LoVo (cell line): ENCODE measurements at places on chromosomes 16 and 17.

DNA sequence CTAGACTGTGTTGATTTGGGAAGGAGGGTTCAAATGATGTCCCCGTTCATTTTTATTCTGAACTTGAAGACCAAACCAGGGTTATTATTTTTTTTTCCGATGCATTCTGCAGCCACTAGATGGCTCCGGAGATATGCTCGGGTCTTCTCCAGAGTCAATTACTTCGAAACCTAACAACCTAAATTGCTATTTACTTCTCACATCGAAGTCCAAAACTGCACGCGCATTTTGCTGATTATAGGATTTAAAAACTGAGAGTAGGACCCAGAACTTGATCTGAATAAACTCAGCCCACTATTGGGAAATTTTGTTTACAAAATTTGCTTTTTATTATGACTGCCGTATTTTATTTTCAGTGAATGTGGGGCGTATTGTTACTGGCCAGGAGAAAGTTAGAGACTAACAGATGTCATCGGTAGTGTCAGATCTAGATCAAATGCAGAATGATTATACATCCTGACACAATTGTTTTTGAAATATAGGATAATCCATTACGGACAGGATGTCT lies 263.8 kb downstream of the HS3ST3A1 start:
- peak; percentile 54 for DNase-seq

DNA sequence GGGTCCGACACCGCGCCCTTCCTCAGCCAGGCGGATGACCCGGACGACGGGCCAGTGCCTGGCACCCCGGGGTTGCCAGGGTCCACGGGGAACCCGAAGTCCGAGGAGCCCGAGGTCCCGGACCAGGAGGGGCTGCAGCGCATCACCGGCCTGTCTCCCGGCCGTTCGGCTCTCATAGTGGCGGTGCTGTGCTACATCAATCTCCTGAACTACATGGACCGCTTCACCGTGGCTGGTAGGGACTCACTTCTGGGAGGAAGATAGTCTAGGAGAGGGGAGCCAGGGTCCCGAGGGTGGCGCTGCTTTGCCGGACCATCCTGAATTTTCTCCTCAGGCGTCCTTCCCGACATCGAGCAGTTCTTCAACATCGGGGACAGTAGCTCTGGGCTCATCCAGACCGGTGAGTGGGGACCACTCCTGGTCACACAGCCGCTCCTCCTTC lies 601 bp downstream of the SPNS1 start:
- no peak for DNase-seq

DNA sequence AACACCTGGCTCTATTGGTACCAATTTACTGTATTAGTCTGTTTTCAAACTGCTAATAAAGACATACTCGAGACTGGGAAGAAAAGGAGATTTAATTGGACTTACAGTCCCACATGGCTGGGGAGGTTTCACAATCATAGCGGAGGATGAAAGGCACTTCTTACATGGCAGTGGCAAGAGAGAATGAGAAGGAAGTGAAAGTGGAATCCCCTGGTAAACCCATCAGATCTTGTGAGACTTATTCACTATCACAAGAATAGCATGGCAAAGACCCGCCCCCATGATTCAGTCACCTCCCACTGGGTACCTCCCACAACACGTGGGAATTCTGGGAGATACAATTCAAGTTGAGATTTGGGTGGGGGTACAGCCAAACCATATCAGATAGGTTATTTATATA lies 22.6 kb upstream of the GOSR1 start:
- no peak for DNase-seq

DNA sequence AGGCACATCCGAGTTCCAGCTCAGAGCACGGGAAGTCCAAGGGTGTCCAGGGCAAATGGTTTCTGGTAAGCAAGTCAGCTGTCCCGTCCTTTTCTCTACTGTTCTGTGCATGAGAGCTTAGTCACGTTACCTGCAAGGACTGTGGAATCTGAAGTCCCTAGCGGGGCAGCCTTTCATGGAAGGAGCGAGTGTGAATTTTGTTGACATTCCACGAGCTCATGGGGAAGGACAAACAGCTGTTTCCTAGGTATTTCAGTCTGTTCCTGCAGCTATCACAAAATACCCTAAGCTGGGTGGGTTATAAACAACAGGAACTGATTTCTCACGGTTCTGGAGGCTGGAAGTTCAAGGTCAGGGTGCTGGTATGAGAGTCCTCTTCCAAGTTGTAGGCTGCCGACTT lies 109.2 kb downstream of the SDR42E1 start:
- no peak for DNase-seq

DNA sequence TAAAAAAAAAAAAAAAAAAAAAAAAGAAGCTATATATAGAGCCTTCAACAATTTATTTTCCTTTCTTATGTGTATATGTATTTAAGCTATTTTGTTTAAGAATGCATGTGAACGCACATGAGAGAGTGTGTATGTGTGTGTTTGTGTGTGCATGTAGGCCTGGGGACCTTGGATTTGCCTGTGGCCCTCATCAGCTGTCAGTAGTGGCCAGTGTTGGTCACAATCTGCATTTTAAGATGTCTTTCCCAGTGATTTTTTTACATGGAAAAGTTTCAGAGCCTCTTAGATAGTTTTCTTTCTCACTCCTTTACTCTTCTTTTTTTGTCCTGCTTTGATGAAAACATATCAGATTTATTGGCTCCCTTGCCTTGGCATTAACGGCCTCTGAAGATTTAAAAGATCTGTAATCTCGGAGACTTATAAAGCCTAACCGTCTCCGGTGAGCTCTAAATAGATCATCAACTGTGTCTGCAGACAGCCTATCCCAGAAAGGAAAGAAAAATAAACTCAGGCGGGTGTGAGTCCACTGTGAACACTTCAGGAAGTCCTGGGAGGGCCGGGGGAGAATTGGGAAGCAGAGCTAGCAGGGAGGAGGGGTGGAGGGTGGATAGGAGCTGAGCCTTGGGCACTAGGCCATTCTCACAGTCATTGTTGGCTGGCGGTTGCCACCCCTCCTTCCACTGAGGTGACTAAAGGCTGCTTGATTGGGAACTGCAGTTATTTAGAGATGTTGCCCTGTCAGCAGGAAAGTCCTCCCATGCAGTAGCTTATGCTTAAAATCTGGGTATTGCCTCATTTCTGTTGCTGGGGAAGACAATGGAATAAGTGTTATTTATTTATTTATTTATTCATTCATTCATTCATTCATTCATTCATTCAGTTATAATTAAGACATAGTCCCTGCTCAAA lies 86.8 kb downstream of the WWP2 start:
- no peak for DNase-seq

- no peak for DNase-seq
Observed at GRCh38 chr17:59828478-59828760, 64.3 kb downstream of the TUBD1 start.

- DNase-seq = no peak
Observed at GRCh38 chr17:81116704-81117103, 48.6 kb upstream of the PVALEF start.

GRCh38 chr16:17370731-17371285 lies 100.0 kb downstream of the XYLT1 start:
- DNase-seq = no peak

GRCh38 chr17:49521471-49522356 lies 26.6 kb downstream of the NGFR start:
- no peak for DNase-seq

GRCh38 chr16:11162586-11163268 lies 93.3 kb downstream of the SOCS1 start:
- DNase-seq = no peak

DNA sequence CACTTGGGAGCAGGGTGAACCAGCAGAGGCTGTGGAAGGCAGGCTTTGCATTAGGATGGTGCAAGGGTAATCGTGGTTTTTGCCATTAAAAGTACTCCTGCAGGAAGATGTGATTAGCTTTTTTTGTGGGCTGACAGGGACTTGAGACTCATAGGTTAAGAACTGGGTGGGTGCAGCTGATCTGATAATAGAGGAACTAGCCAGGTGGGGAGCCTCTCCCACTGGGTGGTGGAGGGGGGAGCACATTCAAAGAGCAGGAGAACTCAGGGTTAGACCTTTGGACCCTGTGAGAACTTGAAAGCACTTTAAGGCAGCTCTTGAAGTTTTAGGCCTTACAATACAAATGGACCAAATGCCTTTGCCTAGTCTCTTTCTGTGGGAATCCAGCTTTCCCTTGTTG lies 32.4 kb downstream of the CCL4 start:
- DNase-seq = no peak

DNA sequence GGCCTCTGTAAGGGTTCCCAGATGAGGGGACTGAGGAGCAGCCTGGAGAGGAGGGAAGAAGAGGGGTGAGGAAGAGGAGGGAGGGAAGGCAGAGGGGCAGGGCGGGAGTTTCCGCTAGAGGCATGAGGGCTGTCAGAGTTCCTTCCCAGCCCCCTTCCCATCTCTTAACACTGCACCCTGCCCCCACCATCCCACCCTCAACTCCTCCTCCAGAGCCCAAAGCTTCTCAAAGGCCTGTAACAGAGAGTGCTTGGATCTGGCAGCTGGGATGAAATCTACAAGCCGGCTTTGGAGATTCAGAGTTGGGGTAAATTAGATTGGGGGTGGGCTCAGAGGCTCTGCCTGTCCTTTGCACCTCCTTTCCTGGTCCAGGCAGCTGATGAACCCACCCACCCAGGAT lies 57.3 kb upstream of the DLX4 start:
- no peak for DNase-seq

DNA sequence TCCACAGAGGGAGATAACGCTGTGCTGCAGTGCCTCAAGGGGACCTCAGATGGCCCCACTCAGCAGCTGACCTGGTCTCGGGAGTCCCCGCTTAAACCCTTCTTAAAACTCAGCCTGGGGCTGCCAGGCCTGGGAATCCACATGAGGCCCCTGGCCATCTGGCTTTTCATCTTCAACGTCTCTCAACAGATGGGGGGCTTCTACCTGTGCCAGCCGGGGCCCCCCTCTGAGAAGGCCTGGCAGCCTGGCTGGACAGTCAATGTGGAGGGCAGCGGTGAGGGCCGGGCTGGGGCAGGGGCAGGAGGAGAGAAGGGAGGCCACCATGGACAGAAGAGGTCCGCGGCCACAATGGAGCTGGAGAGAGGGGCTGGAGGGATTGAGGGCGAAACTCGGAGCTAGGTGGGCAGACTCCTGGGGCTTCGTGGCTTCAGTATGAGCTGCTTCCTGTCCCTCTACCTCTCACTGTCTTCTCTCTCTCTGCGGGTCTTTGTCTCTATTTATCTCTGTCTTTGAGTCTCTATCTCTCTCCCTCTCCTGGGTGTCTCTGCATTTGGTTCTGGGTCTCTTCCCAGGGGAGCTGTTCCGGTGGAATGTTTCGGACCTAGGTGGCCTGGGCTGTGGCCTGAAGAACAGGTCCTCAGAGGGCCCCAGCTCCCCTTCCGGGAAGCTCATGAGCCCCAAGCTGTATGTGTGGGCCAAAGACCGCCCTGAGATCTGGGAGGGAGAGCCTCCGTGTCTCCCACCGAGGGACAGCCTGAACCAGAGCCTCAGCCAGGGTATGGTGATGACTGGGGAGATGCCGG lies 769 bp downstream of the CD19 start:
- DNase-seq = no peak

GRCh38 chr17:75864448-75864871 lies 9.3 kb upstream of the WBP2 start:
- DNase-seq = no peak

- no peak for DNase-seq
Observed at GRCh38 chr16:1220841-1221627, 4.0 kb downstream of the TPSG1 start.

DNA sequence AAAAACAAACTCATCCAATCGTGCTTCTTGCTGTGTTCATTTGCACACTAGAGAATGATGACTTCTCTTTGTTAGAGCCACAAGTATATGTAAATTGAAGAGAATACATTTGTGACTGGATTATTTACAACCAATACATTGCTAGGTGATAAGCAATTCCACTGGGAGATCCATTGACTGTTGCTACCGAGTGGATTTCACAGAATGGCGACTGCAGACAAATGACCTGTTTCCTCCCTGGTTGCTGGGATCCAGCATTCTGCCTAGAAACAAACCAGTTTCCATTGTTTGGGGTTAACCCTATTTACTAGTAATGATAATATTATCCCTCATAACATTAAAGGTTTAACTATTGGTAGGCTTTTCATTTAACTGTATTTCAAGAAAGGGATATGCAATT lies 36.9 kb upstream of the CPHXL start:
- no peak for DNase-seq

- DNase-seq = no peak
Observed at GRCh38 chr16:8796469-8797363, 723 bp downstream of the TMEM186 start.

- no peak for DNase-seq
Observed at GRCh38 chr17:75262112-75262606, 480 bp downstream of the MRPS7 start.

DNA sequence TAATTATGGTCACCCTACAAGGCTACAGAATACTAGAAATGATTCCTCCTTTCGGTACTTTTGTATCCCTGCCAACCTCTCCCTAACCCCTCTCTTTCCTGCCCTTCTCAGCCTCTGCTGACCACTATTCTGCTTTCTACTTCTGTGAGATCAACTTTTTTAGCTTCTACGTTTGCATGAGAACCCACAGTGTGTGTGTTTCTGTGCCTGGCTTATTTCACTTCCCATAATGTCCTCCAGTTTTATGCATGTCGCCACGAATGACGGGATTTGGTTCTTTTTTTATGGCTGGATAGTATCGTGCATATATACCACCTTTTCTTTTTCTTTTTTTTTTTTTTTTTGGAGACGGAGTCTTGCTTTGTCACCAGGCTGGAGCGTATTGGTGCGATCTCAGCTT lies 92.1 kb downstream of the RAP1GAP2 start:
- DNase-seq = no peak

GRCh38 chr16:29112755-29113347 lies 128.0 kb downstream of the LAT start:
- no peak for DNase-seq

GRCh38 chr16:9090101-9090959 lies 1.1 kb upstream of the HAPSTR1 start:
- no peak for DNase-seq

GRCh38 chr17:33753452-33753851 lies 460.4 kb upstream of the ASIC2 start:
- no peak for DNase-seq

GRCh38 chr17:76421044-76421407 lies 31.9 kb downstream of the UBE2O start:
- DNase-seq = no peak

DNA sequence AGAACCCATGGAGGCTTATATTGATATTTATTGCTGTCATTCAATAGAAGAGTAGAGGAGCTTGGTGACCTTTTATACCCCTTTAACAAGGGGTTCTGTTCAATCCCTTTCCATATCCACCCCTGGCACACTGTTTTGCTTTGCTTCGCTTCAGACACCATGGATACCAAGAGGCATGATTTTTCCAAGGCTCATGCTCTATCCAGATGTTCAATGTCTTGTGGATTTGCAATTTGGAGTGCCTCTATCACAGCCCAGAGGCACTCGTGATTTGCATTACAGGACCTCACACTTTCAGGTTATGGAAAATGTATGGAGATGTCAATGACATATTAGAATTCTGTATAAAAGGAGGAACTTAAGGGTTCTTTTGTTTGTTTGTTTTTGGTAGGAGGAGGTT lies 21.5 kb downstream of the CFAP20 start:
- DNase-seq = no peak

- no peak for DNase-seq
Observed at GRCh38 chr17:2871720-2872119, 75.5 kb downstream of the RAP1GAP2 start.

- DNase-seq = no peak
Observed at GRCh38 chr17:58706351-58707140, 14.1 kb downstream of the RAD51C start.

- DNase-seq = no peak
Observed at GRCh38 chr16:78744796-78745107, 645.3 kb downstream of the WWOX start.

GRCh38 chr16:84633622-84634021 lies 14.7 kb upstream of the KLHL36 start:
- no peak for DNase-seq
